ENCODE measurements at places on chromosomes 4 and X.

- no peak for DNase-seq
These were observed 46.6 kb upstream of the PPP1R2C start for GRCh38 chrX:42824541-42824940.

GRCh38 chr4:33930497-33930896 is 2313.8 kb downstream of the ARAP2 start:
- DNase-seq, result no peak

DNA sequence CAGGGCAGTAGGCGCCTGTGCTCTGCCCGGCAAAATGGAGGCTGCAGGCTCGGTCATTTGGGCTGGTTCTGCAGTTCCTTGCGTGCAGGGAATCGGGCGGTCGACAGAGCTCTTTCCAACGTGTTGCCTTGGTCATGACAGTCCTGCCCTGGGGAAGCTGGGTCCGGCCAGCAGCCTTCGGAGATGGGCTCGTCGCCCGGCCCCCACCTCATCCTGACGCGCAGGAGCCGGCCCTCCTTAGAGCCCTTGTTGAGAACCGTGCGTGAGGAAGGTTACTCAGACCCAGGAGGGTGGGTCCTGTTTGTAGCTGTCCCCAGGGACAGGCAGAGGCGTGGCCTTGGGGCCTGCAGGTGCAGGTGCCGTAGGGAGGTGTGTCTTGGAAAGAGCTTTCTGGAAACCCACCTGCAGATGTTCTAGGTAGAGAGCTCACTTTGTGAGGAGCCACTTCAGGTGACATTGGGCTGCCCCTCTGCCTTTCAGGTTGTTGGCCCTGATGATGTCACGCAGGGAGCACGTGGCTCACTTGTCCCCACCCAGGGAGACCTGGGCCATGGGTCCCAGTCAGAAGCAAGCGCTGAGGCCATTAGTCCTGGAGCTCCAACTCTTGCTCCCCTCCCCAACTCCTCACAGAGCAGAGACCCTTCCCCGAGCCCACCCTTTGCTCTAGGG is 15.2 kb upstream of the HGFAC start:
- no peak for DNase-seq

- no peak for DNase-seq
These were observed 34.9 kb downstream of the ELOVL6 start for GRCh38 chr4:110163327-110164069.

DNA sequence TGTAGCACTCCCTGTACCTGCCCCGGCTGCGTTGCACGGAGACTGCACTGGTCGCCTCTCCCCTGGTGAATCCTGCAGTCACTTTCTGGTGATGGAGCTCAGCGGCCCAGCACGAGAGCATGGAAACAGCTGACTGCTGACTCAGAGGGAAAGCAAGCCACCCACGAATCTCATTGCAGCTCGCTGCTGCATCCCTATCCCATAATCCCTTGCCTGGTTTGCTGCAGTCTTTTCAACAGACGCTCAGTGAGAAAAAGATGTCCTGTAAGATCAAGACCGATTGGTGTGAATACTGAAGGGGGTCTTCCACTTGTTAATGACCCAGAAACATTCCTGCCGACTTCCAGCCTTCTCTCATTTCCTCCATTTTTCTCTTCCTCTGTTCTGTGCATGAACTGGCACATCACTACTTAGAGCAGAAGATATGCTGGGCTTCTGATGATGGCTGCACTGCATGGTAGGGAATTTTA is 52.9 kb downstream of the TRIM2 start:
- no peak for DNase-seq

DNA sequence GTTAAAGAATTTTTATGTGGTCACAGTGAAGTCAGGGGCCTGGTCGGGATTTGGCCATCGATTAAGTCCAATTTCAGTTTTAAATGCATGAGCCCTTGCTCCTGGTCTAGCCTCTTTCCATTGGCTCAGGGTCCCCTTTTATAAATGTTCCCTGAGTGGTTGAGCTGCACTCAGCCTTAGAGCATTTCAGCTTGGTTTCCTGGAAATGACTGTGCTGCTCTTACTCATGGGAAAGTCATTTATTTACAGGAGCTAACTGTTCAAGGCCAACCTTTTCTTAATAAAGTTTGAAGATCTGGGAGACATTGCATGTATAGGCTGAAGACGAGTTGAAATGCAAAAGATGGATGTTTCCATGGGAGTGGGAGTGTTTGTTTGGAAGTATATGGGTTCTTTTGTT is 98.8 kb upstream of the CLNK start:
- DNase-seq, result no peak

DNA sequence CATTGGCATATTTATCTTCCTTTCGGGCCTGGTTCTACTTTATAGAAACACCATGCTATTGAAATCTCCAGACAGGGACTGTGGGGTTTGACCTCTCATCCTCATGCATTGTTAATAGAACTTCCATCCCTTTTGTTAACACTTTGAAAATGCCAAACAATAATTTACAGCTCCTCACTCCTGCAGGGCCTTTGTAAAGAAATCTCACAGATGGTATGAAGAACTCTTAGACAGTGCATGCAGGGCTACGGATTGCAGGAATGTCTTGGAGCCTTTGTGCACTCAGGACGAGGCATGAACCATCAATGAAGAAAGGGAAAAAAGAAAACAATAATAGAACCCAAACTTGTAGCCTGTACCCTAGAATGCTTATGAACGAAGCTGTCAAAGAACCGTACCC is 92.8 kb upstream of the TMEM47 start:
- DNase-seq, result no peak

GRCh38 chr4:82017680-82018079 is 356.1 kb downstream of the HNRNPD start:
- DNase-seq, result peak; percentile 10

- DNase-seq, result no peak
These were observed 10.6 kb upstream of the GUCY1A1 start for GRCh38 chr4:155656025-155656424.

- DNase-seq, result no peak
These were observed 57.0 kb upstream of the SLC25A4 start for GRCh38 chr4:185086053-185086452.

DNA sequence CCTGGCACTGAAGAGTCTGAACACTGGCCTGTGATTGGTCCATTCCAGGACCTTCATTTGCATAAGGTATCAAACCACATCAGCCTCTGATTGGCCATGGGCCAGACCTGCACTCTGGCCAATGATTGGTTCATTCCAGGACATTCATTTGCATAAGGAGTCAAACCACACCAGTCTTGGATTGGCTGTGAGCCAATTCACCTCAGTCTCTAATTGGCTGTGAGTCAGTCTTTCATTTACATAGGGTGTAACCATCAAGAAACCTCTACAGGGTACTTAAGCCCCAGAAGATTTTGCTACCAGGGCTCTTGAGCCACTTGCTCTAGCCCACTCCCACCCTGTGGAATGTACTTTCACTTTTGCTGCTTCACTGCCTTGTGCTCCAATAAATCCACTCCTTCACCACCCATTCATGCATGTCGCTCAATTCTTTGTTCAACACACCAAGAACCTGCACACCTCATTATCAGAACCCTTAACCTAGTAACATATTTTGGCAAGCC is 14.2 kb upstream of the HERC5 start:
- DNase-seq, result no peak

DNA sequence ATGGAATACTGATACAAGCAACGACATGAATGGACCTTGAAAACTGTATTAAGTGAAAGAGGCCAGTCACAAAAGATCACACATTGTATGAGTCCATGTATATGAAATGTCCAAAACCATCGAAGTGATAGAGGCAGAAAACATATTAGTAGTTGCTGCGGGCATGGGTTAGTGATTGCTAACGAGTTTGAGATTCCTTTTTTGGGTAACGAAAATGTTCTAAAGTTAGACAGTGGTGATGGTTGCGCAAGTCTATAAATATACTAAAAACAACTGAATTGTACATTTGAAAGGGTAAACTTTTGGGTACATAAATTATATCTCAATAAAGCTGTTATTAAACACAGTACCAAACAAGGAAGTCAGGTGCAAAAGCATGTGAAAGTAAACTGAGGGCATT is 234.5 kb downstream of the FBXW7 start:
- DNase-seq, result no peak

DNA sequence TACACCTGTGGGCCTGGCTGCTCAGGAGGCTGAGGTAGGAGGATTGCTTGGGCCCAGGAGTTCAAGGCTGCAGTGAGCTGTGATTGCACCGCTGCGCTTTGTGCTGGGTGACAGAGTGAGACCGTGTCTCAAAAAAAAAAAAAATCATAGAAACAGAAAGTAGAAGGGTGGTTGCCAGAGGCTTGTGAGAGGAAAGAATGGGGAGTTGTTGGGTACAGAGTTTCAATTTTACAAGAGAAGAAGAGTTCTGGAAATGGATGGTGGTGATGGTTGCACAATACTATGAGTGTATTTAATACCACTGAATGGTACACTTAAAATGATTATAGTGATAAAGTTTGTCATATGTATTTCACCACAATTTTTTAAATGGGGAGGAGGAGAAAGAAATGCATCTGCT is 10.2 kb upstream of the GLOD5 start:
- no peak for DNase-seq

GRCh38 chrX:120408168-120408567 is 46.3 kb downstream of the ATP1B4 start:
- DNase-seq, result no peak

- DNase-seq, result no peak
These were observed at the start of gene CPLX1 for GRCh38 chr4:825971-826330. Gene CPLX1, minus strand, starts transcription at chr4:826129. Its CDS starts 1,607 bp downstream, at chr4:824522.

- no peak for DNase-seq
These were observed 457.9 kb downstream of the GPAT3 start for GRCh38 chr4:83993774-83994173.

DNA sequence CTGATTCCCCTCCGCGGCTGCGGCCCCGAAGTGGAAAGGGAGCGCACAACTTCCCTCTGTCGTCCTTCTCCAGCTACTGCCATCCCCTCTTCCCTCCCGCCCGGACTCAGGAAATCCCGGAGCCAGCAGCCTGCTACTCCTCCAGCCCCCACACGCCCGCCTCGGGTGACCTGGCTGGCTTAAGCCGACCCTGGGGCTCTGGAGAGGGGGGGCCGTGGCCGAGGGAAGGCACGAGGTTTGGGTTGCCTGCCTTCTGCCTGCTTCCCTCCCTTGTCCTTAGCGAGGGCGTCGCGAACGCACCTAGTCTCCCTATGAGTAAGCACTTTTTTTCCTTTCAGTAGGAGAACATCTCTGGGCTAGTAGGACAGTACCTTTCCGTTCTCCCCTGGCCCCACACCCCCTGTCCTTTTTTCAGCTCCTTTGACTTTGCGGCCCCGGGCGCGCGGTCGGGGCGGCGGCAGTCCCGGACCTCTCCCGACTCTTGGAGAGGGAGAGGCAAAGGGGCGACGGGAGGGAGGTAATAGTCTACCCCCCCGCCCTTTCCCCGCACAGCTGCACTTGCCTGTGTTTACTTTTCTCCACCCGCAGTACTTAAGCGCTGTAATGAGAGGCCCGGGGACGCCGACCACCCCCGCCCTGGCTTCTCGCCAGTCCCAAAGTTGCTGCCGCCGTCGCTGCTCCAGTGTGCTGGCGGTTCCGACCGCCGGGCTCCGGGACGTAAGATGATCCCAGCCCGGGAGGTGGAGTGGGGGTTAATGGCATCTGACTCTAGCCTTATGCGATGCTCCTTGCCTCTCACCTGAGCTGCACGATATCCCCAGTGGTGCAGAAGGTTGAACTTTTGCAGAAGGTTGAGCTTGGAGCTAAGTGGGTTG is 868 bp downstream of the PLS3 start:
- DNase-seq, result no peak

DNA sequence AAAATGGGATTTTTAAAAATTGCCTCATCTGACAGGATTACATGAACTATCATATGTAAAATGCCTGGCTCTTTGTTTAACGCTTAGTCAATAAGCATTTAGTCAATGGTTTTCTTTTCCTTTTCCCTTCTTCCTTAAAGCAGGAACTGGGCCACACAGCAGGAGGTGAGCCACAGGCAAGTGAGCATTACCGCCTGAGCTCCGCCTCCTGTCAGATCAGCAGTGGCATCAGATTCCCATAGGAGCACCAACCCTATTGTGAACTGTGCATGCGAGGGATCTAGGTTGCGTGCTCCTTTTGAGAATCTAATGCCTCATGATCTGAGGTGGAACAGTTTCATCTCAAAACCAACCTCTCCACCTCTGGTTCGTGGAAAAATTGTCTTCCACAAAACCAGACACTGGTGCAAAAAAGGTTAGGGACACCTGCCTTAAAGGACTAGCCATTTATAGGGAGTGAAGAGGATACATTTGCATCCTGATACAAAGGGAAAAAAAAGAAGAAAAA is 306.1 kb downstream of the FBXW7 start:
- DNase-seq, result no peak

DNA sequence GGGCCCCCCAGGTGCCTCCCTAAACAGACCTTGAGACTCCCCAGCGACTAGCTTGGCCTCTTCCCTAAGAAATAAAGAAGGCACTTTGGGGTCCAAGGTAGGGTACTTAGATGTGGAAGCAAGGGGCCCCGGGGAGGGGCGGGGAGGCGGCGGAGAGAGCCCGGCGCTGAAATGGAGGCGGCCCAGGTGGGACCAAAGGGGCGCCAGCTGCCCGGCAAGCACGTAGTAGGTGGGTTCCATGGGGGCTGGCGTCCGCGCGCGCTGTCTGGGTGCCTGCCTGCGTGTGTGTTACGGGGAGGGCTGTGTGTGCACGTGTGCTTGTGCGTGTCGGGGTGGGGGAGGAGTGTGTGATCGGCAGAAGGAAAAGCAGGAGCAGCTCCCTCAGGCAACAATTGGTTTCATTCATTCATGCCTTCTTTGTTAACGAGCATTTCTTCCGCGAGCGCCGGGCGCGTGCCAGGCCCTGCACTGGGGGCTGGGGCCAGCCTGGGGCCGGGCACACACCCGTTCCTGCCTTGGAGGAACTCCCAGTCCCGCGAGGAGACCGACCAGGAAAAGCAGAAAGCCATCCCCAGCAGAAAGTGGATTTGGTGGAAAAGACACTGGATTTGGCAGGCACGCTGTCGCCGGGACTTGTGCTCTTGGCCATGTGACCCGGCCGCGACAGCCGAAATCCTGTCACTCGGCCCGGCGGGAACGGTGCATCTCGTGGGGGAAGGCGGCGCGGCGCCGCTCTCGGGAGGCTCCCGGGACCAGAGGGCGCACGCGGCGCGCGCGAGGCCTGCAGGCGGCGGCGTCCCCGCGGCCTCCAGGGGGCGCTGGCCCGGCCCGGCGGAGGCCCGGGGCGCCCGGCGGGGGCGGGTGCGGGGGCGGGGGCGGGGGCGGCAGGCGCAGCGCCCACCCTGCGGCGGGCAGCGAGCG is 3.3 kb upstream of the DUSP9 start:
- no peak for DNase-seq

GRCh38 chr4:10092481-10093270 is 23.9 kb downstream of the WDR1 start:
- no peak for DNase-seq

DNA sequence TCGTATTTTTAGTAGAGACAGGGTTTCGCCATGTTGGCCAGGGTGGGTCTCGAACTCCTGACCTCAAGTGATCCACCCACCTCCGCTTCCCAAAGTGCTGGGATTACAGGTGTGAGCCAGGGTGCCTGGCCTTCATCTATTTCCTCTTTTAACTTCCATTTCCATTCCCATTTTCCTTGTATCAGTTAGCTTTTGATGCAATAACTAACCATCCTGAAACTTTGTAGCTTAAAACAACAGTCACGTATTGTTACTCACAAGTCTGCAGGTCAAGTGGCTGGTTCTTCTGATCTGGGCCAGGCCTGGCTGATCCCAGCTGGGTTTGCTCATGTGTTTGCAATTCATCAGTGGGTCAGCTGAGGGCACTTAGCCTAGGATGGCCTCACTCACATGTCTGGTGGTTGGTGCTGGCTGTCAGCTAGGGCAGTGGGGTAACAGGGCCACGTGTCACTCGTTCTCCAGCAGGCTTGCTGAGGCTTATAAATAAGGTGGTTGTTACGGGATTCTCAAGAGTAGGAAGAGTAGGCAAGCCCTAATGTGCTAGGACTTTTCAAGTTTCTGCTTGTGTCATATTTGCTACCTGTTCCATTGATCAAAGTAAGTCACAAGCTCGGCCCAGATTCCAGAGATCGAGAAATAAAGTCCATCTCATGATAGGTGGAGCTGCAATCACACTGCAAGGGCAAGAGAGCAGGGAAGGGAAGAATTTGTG is 88.2 kb downstream of the SOWAHB start:
- no peak for DNase-seq

Data from CD4-positive, alpha-beta memory T cell (primary cell).